HS-5 (cell line): ENCODE measurements at places on chromosomes 6 and 20.

- no peak for DNase-seq
Observed at GRCh38 chr6:69795469-69796072, 1.2 kb downstream of the LMBRD1 start.

GRCh38 chr20:46364670-46365486, 41.5 kb downstream of the ELMO2 start:
- no peak for DNase-seq

DNA sequence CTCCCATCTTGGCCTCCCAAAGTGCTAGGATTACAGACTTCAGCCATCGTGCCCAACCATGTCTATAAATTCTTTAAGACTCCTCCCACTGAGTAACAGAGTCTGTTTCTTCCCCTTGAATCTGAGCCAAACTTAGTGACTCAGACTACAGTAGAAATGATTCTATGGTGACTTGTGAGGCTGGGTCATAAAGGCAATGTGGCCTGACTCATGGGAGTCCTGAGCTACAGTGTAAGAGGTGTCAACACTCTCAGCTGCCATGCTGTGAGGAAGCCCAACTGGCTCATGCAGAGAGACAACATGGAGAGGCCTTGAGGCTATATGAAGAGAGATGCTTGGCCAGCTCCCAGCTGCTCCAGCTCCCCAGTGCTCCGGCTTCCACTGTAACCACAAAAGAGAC, 5.2 kb upstream of the NRSN2 start:
- peak; percentile 89 for DNase-seq

DNA sequence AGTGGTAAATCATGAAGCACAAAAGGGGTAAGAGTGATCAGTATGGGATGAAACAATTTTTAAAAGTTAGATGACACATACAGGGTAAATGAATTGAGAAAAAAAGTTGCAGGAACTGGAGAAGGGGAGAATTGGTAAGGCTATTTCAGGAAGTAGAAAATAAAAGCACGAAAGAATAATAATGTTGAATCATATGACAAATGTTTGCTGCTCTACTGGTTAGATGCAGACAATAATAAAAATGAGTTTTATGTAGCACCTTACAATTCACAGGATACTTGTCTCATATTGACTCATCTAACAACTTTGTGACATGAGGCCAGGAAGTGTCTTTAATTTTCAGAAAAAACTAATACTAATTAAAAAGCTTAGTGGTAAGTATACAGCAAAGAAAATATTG, 566.5 kb upstream of the MARCKS start:
- DNase-seq: no peak

DNA sequence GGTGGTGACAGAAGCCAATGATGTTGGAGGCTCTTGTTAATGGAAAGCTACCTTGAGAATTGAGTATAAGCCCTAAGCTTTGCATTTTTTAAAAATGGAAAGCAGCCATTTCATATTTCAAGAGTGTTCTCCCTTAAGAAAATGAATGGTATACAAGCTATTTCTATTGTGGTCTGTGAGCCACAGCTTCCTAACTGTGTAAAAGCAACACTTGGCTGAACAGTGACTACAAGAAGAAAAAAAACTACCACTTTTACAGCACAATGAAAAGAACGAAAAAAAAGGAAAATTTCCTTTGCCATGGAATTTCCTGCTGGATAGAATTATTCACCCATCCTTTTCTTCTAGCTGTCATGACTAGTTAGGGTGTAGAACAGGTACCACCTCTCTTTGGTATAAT, 397.1 kb upstream of the BTBD3 start:
- DNase-seq: no peak

DNA sequence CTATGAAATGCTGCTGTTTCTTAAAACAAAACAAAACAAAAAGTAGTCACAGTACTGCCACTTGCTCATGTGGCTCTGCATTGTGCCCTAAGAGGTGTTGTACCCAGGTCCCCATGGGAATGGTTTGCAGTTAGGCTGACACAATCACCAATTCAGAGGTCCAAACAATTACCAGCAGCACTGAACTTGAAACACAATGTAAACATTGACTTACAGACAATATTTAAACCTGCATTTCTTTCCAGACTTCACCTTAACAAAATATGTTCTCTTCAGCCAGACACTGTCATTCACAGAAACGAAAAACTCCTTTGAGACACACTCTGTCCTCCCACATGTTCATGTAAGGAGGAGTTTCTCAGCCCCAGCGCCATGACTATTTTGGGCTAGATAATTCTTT, 206.8 kb upstream of the ARG1 start:
- no peak for DNase-seq

GRCh38 chr20:39270837-39271604, 308.9 kb downstream of the DHX35 start:
- no peak for DNase-seq

DNA sequence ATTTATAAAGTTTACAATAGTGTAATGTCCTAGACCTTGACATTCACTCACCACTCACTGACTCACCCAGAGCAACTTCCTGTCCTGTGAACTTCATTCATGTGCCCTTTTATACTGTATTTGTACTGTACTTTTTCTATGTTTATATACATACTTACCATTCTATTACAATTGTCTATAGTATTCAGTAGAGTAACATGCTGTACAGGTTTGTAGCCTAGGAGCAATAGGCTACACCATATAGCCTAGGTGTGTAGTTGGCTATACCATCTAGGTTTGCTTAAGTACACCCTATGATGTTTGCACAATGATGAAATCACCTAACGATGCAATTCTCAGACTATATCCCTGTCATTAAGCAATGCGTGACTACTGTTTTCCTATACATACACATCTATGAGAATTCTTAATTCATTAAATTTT, 17.5 kb downstream of the EDEM2 start:
- no peak for DNase-seq

- no peak for DNase-seq
Observed at GRCh38 chr20:31785089-31785488, 34.1 kb upstream of the MYLK2 start.

- DNase-seq: no peak
Observed at GRCh38 chr6:14798594-14798982, 447.3 kb upstream of the JARID2 start.

- no peak for DNase-seq
Observed at GRCh38 chr6:169169941-169170582, 83.6 kb downstream of the THBS2 start.

DNA sequence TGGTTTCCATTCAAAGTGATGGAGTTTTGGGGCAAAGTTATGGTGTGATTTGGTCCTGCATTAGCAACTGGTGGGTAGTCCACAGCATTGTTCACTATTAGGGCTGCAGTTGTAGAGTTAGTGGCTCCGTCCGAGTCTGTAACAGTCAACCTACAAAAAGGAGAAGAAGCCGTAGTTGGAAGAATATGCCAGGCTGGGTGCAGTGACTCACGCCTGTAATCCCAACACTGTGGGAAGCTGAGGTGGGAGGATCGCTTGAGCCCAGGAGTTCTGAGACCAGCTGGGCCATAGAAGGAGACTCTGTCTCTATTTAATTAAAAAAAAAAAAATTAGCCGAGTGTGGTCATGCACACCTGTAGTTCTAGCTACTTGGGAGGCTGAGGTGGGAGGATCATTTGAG, 69.5 kb downstream of the KIAA0319 start:
- no peak for DNase-seq

DNA sequence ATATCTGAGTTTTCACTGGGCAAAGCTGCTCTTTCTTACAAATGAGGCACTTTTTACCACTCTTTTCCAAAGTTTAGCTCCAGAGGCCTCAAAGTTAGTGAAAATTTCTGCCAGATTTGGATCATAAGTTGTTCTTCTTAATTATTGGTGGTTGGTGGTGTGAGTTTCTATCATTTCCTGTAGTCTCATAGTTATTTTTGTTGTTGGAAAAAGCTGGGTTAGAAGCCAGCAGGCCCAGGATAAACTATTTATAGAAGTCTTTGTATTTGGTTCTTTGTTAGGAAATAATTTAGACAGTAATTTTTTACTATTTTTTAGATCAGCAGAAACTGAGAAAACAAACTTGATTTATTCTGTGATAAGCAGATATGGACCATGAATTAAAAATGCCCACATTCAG, 10.6 kb downstream of the PFDN4 start:
- DNase-seq: no peak

GRCh38 chr6:155578251-155578650, 122.6 kb upstream of the NOX3 start:
- DNase-seq: no peak

GRCh38 chr6:127115084-127115655, 3.3 kb upstream of the RSPO3 start:
- DNase-seq: no peak

GRCh38 chr20:6008254-6008653, 45.6 kb downstream of the LRRN4 start:
- peak; percentile 90 for DNase-seq

DNA sequence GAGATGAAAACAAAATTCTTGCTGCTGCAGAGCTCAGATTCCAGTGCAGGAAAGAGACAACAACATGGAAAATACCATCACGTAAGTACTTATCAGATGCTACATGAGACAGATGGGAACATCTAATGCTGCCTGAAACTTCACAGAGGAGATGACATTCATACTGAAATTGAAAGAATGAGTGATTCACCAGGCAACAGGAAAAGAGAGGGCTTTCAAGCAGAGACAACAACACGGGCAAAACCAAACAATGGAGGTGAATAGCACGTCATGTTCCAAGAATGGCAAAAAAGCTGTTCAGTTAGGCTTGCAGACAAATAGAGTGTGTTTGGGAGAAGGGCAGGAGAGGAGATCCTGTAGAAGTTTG, 39.3 kb downstream of the GTF2H5 start:
- DNase-seq: peak; percentile 34

DNA sequence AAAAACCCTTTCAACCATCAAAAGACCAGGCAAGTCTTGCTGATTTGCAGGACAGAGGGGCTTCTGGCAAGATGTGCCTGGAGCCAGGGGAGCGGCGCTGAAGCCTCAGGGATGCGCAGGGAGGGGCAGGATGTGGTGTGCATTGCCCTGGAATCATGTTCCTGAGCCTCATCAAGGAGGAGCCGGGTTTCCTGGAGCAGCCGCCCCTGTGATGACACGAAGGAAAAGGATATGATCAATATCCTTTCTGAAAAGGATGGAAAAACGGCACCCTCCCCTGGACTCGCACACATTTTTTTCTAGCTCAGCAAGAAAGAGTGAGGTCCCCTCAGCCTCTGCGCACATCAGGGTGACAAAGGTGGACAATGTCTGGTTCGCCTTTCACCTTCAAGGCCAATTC, 173.1 kb upstream of the SSTR4 start:
- DNase-seq: peak; percentile 26

DNA sequence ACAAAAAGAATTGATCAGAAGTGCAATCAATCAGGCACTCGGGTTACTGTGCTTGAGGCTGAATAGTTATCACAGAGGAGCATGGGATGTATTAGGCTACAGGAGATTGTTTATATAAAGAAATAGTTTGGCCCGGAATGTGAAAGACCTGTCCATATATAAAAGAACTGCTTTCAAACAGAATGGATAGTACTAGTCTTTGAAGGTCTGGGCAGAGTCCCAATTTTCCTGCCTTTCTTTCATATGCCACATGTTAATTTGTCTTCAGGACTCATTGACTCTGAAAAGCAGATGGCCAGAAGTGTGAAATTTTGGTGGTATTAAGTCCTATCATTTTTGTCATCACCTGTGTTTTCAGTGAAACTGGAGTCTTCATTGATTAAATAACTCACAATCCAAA, 314.5 kb downstream of the EYA4 start:
- DNase-seq: no peak

DNA sequence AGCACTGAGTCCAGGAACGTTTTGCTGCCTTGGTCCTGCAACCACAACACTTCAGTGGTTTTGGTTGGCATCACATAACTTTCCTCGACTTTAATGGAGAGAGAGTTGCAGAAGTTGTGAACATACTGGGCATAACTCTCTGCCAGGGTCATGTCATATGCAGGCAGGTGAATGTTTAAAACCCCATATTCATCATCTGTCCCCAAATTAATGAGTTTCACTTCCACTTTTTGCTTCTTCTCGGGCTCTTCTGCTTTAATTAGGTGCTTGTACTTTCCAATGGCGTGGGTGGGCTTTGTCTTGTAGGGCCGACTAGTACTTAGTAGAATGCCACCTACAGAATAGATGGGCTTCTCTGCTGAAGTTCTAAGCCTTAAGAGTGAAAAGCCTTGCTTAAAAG, 45.2 kb upstream of the TFAP2A start:
- no peak for DNase-seq

DNA sequence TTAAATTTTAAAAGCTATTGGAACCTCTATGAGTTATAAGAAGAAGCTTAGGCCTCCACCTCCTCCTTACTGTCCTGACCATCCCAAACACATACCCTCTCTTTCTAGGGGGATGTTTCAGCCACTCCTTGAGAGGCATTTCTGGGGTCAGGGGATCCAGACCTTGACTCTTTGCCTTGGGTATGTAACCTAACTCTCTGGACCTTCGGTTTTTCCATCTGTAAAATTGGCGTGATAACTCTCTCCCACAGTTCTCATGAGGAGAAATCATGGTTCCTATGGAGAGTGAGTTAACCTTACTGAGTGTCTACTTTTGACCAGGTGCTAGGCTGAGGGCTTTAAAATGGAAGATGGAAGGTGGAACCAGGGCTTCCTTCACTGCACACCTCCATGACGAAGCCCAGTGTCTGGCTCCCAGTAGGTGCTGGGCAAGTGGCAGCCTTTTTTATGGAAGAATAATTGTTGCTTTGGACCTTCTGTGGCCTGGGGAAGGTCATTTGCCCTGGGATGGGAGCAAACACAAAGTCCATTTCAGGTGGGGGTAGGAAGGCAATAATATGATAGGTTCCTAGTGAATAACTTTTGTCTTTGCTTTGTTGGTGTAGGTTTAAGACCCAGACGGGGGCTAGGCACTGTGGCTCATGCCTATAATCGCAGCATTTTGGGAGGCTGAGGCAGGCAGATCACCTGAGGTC, 18.4 kb downstream of the FOXP4 start:
- no peak for DNase-seq

- no peak for DNase-seq
Observed at GRCh38 chr20:49766979-49767521, 45.6 kb upstream of the SLC9A8 start.
